Spinal cord (tissue), 10 donors: ENCODE measurements at places on chromosomes 3 and 15. TPM values are rescaled to one million over a fixed set of nuclear protein-coding genes. Genes with fewer than 3 reads are reported as not detected.

The LRRC31 gene
- 0.50 TPM for total RNA-seq

The CCR2 gene
- 2.2 TPM for total RNA-seq

The NRG4 gene
- total RNA-seq = 8.2 TPM

The PCCB gene
- 65.7 TPM for total RNA-seq

The ACTRT3 gene
- total RNA-seq = 6.7 TPM
